ENCODE measurements at places on chromosomes 3 and 15.
A peak's percentile ranks its signal among the peaks of the same experiment; 100 is the strongest.

DNA sequence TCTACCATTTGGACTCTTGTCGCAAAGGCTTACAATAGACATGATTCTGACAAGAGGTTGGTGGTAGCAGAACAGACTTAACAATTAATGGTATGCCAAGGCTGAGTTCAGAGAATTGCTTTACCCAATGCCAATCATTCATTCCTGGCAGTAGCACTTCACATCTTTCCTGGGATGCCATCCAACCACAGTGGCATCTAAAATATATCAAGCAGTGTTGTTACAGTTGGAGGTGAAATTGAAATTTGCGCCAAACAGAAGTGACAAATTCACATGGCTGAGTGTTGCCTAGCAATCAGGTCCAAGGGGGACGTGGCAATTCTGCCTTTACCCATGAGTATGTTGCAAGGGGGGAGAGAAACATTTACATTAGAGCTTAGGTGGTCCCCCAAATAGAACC is 21.0 kb upstream of the DPH6 start:
- no peak for DNase-seq

- DNase-seq, result peak; percentile 60
These were observed 65.6 kb downstream of the ITGA11 start for GRCh38 chr15:68366314-68366713.

DNA sequence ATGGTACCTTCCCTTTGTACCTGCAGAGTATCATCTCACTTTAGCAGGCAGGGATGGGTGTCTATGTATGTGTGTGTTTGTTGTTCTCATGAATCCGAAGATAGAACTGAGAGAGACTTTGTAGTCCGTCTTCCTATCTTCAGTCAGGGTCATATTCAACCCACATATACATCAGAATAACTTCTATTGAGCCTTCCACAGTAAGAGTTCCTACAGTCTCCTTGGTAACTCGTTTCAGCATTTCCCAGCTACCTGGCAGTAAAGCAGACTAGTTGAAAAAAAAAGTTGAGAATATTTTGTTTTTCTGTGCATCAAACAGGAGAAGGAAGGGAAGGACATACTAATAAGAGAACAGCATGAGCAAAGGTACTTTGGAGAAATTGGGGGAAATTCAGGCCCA is 106.8 kb downstream of the VPS8 start:
- no peak for DNase-seq

- DNase-seq, result no peak
These were observed 296.5 kb upstream of the AZI2 start for GRCh38 chr3:28645149-28645548.

GRCh38 chr3:53303957-53304356 is 43.4 kb downstream of the DCP1A start:
- no peak for DNase-seq

- DNase-seq, result no peak
These were observed 415.3 kb downstream of the TIGIT start for GRCh38 chr3:114709102-114709501.

DNA sequence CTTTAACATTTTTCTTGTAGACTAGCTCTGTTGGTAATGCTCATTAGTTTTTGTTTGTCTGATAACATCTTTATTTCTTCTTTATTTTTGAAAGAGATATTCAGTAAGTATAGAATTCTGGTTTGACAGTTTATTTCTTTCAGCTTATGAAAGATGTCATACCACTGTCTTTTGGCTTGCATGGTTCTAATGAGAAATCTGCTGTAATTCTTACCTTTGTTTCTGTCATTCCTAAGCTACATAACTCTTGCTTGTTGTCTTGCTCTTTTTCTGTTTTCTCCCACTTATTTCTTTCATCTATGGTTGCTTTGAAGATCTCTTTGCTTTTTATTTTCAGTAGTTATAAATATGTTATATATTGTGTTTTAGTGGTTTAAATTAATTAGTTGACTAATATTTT is 87.2 kb upstream of the PEX5L start:
- DNase-seq, result no peak

GRCh38 chr15:69797051-69797595 is 300.6 kb downstream of the TLE3 start:
- no peak for DNase-seq

DNA sequence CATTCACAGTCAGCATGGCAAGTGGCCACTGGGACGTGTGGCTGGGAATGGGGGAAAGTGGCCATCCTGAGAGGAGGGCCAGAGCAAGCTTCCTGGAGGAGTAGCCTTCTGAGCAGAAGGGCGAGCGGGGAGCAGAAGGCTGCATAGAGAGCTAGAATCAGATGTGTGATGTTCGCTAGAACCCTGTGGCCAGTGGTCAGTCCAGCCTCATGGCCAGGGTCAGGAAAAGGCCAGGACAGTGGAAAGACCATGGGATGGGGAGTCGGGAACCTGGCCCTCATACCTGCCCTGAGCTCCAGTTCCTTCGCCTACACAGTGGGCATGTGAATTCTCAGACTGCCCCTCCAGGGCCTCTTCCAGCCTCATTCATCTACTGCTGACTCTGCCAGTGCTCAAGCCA is 102.4 kb downstream of the DNAJB8 start:
- no peak for DNase-seq

DNA sequence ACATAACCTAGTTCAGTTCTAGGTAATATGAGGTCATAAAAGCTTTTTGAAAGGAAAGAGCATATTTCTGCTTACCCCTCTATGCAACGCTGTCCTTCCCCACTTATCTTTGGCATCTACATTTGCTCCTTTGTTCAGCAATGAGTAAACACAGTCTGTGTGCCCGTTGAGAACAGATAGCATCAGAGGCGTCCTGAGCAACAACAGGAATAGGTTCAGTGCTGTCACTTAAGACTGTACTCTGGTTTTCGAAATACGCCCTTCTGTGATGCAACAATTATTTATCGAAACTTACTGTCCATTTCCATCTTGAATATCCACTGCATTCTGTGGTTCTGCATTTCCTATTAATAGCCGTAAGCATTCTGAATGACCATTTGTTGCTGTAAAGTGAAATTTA is 84.4 kb downstream of the BTD start:
- no peak for DNase-seq

GRCh38 chr3:191383124-191383523 is 52.8 kb upstream of the UTS2B start:
- DNase-seq, result no peak

- no peak for DNase-seq
These were observed 5.9 kb upstream of the GHSR start for GRCh38 chr3:172454180-172454579.

DNA sequence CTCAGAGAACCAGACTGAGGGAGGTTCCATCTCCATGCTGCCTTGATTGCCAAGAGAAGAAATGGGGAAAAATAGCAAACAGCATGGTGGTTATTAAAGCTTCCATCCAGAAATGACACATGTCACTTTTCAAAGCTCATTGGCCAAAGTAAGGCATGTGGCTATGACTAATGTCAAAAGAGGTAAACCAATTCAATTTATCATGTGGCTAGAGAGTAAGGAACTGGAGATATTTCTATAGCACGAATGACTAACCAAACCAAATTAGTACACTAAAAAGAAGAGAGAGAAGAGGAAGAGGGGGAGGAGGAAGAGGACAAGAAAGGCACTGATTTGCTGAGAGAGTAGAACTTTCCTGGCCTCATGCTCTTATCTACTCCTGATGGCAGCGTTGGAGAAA is 115.2 kb upstream of the SLC6A11 start:
- DNase-seq, result no peak

DNA sequence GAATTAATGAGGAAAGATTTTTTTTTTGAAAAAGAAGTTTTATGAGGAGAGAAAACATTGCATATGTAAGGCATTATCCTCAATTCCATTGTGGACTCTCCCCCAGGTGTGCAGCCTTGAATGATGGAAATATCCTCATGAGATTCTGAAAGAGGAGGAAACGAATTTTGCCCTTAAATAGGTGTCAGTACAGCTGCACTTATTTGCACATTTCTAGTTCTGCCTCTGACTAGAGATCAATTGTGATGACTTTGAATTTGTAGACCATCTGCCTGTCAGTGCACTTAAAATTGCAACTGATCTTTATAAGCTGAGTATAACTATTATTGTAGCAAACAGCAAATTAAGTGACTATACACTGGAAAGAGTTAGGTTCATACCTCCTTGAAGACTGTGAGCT is 141.8 kb downstream of the UBE2E2 start:
- DNase-seq, result no peak

- no peak for DNase-seq
These were observed 47.1 kb downstream of the PARP14 start for GRCh38 chr3:122727766-122728165.

DNA sequence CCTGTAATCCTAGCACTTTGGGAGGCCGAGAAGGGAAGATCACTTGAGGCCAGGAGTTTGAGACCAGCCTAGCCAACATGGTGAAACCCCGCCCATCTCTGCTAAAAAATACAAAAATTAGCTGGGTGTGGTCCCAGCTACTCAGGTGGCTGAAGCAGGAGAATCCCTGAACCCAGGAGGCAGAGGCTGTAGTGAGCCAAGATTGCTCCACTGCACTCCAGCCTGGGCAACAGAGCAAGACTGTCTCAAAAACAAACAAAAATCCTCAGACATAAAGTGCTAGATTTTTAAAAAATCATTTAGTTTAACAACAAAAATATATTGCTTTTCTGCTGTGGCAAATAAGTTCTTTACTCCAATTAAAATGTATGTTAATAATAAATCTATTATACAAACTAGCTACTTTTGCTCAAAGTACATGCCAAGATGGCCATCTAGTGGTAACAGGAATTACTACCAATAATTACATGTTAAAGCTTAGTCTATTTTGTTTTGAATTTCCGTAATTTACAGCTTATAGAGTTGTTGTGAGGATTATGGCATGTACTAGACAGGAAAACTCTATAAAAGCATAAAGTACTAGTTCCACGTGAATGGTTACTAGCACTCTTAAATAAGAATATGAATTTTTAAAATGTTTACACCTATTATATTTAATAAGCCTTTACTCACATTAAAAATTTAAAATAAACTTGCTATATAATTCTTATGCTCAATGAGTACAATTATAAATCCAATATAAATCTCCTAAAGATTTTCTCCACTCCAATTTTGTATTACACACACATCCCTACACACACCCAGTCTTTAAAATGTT is 39.0 kb downstream of the GABPB1 start:
- peak; percentile 39 for DNase-seq

GRCh38 chr3:104908761-104909160 is 457.9 kb upstream of the ALCAM start:
- peak; percentile 14 for DNase-seq

GRCh38 chr3:57675530-57675929 is 17.3 kb downstream of the DENND6A start:
- no peak for DNase-seq

- no peak for DNase-seq
These were observed 36.0 kb downstream of the RFX7 start for GRCh38 chr15:56207711-56208110.

GRCh38 chr15:83653639-83654378 is at the start of gene ADAMTSL3:
Gene ADAMTSL3, plus strand, starts transcription at chr15:83654123. Its CDS starts 1,639 bp downstream, at chr15:83655762.
- peak; percentile 65 for DNase-seq

DNA sequence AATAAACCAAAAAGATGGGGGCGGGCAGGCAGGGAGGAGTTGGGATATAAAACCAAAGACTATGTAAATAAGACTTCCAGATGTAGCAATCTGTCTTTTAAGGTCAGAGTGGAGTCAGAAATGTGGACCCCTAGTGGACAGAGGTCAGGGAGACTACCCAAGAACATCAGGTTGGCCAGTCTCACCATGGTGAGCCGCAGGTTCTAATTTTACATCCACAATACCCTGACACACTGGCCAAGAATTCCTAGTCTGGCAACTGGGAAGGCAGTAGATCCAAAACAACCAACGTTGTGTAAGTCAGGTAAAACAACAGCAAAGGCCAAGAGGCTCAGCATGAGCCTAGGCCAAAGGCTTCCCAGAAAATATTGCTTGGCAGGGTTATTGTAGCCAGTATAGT is 203.4 kb downstream of the FOXP1 start:
- DNase-seq, result no peak

DNA sequence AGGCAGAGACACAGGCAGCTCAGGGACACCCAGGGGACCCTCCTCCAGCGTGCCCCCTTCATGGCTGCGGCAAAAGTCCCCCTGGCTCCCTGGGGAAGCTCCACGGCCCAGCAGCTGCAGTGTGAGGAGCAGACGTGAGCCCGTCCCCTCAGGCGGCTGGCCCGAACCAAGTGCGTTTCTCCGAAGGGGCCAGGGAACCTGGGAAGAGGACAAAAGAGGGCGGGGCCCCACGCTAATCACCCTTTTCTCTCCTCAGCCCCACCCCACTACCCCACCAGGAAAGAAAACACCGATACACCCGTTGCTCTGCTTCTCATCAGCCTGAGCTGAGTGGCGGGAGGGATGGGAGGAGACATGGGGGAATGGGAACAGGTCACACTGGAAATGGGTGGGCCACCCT is at the start of gene MUC4:
MUC4 (minus strand) TSS at position 174 of the 400 bp plus-strand sequence; CDS start at position 62, 112 bp downstream.
- no peak for DNase-seq

DNA sequence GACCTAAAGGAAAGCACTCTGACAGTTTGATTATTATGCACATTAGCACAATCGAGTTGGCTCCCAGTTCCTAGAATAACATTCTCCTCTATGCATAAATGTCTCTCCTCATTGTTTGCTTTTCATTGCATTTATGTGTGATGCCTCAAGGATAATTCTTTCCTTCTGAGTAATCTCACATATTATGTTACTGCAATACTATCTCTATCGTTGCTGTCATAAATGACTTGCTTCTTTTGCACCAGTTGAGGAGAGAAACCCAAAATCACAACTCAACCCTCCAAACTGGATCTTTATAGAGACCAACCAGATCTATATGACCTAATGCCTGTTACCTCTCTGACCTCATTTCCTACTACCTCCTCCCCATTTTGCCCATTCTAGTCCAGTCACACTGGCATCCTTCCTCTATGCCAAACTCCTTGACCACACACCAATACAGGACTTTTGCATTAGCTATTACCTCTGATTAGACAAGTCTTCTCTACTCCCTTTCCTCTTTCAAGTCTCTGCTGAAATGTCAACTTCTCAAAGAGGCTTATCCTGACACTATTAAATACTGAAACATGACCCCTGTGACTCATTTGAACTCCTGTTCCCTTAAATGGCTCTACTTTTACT is 1026.0 kb downstream of the TUSC7 start:
- DNase-seq, result no peak

DNA sequence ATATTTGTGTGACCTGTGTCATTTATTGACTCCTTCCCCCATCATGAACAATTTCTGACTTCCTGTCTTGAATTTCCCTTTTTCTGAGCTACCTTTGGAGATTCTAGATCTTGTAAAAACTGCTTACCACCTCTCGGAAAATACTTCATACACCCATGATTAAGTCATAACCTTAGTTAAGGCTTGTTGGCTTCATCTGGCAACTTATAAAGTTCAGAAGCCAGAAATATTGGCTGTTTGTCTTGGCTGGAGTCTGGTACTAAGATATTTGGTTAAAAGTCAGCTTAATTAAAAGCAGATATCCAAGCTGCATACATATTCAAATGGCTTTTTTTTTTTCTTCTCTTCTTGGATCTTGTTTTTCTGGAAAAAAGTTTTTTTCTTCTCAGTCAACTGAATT is 37.3 kb upstream of the B3GALNT1 start:
- DNase-seq, result no peak

GRCh38 chr15:74770211-74770903 is 11.5 kb upstream of the CSK start:
- no peak for DNase-seq

DNA sequence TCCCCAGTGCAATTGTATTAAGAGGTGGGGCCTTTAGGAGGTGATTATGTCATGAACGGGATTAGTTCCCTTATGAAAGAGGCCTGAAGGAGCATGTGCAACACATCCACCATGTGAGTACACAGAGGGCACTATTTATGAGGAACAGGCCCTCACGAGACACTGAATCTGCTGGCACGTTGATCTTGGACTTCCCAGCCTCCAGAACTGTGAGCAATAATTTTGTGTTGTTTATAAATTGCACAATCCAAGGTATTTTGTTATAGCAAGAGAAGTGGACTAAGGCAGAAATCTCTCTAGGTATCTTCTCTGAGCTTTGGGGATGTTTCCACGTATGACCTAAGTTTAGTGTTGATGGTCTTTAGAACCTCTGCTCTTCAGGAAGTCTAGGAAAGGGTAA is 149.3 kb upstream of the CBLB start:
- DNase-seq, result no peak

Measured in NCI-H524 (cell line).